BJ (cell line): ENCODE measurements at places on chromosomes 1 and 21.

DNA sequence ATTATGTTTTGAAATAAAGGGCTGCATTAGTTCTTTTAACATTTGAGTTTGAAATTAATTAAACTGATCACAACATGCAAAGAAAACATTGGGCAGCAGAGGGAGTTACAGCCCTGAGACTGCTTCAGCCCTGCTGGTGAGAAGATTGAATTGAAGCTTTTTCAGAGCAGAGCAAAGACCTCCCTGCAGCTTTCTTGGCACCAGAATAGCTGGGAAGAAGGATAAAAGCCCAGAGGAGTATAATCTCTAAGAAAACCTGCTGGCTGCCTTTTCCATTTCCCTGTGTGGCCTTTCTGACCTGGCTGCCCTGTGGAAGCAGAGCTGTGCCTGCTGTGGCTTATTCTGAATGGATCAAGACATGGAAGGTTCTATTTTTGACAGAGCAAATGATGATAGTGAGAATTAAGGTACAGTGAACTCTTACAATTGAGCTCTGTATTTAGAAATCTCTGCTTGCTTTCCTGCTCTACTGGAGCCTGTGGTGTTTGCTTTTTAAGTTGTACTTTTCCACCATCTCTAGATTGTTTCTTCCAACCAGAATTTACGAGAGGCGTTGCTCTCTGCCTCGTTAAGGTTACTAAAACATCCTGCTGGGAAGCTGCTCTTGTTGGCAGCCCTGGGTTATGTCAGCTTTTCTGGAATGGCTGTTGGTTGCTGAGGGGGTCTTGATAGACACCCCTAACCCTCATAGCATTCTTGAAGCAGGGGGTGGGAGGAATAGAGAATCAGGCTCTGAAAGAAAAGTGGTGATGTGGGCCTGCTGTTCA is 9.9 kb downstream of the SNRPE start:
- DNase-seq, result no peak

DNA sequence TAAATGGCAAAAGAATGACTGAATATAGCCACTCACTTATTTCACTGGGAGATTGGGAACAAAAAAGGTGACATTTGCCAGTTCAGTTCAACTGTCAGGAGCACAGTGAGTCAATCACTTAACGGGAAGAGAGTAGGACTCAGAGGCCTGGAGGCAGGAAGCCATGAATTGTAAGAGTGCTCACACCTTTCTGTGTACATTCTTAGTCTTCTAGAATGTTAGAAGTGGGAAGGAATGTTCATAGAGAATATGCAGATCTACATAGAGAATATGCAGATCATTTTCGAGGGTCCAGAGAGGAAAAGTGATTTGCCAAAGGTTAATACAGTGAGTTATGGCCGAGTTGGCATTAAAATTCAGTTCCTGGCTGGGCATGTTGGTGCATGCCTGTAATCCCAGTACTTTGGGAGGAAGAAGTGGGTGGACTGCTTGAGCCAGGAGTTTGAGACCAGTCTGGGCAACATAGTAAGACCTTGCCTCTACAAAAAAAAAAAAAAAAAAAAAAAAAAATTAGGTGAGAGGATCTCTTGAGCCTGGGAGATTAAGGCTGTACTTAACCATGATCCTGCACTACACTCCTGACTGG is 8.3 kb downstream of the IL20 start:
- no peak for DNase-seq

DNA sequence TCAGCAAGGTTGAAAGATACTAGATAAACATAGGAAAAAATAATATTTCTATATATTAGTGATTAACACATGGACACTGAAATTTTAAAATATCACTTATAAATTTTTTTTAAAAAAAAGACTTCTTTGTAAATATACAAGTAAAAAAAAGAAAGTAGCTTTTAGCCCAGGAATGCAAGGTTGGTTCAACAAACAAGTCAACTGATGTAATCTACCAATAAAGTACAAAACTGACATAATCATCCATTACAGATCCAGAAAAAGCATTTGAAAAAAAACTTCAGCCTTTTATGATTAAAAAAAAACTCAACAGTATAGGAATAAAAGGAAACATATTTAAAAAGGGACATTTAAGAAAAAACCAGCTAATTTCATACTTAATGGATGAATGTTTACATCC is 48.4 kb downstream of the TRMT1L start:
- no peak for DNase-seq

DNA sequence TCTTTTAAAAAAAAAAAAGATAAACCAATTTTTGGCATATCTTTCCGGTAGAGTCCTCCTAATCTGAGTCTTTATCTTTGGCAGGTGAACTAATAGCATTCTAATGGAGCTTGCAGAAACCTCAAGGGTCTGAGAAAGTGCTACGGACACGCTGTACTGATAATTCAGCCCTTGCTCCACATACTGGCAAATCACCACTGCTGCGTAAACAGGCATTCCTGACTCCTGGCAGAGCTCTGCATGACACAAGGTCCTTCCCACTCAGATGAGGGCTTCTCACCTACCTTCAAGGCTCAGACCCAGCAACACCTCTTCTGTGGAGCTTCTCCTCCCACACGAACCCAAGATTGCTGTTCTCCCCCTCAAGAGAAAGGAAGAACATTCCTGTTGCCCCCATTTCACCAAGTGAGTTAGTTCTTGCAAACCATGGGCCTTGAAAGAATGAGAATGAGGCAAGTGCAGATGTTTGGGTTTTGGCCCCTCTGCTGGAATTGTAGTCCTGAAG is 48.0 kb downstream of the LYST start:
- DNase-seq, result no peak

DNA sequence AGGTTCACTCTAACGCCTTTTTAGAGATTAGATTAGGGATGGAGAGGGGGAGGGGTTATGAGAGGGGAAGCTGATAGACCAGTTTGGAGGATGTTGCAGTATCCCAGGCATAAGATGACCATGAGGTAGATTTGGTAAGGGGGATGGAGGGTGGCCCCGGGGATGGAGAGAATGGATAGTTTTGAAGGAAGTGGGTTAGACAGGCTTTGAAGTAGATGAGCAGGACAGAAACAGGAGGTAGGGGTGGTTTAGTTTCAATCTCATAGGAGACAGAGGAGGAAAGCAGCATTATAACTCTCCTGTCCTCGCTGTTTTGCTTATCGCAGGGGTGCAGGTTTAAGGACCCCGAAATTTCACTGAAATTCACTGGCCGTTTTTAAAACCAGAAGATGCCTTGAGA is 11.8 kb downstream of the UBIAD1 start:
- DNase-seq, result no peak

DNA sequence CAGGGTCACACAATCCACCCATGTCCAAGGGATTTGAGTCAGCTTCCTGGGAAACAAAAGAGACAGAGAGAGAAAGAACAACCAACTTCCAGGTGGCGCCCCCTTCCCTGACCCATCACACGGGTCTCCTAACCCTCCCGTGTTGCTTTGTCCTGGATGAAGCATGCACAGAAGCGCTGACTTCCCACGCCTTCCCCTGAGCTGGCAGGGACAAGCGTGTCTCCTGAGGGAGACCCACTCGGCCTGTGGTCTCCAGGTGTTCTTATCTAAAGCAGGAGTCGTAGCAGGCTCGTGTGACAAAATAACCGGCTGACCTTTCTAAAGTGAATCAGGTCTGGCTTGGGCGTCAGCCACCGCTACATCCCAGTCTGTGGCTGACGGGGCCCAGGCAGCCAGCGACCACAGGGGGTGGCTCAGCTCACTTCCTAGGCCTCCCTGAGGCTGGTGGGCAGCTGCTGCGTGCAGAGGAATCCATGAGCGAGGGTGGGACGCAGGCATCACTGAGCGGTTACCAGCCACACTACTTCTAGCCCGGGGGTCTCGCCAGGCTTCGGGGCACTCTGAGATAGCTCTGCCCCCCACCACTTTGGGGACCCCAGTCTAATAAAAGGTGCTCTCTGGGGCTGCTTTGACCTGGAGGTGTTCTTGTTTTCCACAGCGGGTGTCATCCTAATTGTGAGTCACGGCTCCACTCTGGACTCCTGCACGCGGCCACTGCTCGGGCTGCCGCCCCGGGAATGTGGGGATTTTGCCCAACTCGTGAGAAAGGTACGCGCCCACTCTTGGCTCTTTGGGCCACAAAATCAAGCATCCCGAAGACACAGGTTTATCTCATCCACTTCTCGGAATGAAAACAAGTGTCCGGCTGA is 40.4 kb downstream of the UBASH3A start:
- no peak for DNase-seq

GRCh38 chr21:15272171-15272570 is 207.4 kb upstream of the NRIP1 start:
- DNase-seq, result no peak

DNA sequence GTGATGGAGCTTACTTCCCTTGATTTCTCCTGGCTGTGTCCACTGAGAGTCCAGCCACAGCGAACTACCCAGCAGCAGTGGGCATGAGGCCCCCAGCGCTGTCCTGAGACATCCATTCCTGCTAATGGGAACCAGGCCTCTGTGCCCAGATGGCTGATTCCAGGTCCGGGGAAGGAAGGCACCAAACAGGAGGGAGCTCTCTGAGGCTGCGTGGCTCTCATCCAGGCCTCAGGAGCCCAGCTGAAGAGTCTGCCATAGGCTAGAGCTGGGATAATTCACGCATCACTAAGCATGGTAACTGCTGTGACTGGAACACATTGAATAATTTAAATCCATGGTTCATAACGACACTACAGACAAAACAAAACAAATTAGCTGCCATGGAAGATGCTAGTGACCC is 24.7 kb upstream of the LRRC47 start:
- no peak for DNase-seq

GRCh38 chr1:202848191-202848542 is 37.4 kb downstream of the PCAT6 start:
- DNase-seq, result no peak

DNA sequence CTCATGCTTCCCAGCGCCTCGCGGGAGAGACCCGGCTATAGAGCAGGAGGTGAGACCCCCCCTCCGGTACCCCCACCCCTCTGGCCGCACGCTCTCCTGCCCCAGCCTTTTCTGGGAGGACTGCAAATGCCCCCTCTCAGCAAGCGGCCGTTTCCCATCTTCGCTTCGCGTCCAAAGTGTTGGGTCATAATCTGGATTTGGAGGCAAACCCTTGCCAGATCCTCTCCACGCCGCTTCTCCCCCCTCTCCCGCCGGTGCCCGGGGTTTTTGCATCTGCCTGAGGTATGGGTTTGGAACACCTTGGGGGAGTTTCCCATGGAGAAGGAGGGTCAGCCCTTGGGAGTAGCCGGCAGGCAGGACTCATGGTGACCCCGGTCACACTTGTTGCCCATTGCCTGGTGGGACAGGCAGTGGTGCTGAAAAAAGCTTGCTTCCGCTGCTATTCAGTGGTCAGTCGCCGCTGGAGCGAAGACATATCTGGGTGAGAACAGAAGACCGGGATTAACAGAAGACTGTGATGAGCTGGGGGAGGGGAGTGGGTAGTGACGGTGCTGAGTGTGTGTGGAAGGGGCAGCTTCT is 935 bp downstream of the KCNK2 start:
- no peak for DNase-seq

GRCh38 chr1:54325703-54326461 is 80.3 kb downstream of the SSBP3 start:
- DNase-seq, result no peak

DNA sequence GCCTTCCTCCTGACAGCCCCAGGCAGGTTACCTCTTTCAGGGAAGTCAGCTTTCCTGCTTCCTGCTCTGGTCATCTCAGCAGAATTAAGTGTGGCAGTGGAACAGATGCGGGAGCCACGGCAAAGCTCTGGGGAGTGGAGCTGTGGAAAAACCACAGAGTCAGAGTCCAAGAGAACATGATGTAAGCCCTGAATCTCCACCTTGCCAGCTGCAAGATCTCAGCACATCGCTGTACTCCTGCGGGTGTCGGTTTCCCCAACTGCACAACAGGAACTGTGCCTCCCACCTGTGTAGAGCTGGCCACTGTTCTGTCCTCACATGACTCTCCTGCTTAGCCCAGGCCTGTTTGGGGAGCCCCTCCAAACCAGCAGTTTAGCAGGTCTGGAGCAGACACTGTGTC is 123.7 kb downstream of the MATN1 start:
- DNase-seq, result no peak

GRCh38 chr1:43466403-43466802 is 12.7 kb upstream of the HYI start:
- no peak for DNase-seq

DNA sequence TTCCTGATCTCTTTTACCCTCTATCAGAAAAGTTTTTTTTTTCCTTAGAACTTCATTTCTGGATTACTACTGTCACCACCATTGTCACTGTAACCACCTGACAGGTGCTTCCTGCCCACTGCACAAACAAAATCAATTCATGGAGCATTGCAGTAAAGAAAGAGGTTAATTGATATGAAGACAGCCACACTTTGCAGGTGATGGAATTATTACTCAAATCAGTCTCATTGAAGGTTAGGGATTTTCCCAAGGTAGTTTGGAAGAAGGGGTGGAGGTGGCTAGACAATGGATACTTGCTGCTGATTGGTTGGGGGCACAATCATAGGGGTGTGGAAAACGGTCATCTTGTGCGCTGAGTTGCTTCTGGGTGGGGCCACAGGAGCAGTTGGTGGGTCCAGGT is 230.8 kb upstream of the CACYBP start:
- DNase-seq, result no peak

DNA sequence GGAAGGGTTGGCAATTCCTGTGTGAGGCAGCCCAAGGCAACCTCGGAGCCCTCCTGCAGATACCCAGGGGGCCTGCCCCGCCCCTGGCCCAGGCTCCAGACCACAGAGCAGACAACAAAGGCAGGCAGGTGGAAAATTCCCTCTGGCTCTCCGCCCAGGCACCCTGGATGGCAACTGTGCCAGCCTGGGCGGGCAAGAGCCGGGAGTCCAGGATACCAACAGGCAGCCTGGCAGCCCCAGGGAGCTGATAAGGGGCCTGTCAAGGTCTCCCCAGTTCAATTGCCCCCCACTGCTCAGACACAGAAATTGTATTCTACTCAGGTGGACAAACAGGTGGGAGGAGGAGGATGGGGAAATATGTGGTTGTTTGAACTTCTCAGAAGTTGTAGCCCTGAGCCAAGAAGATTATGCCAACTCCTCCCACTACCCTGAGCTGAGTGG is 15.4 kb upstream of the GPR37L1 start:
- no peak for DNase-seq

DNA sequence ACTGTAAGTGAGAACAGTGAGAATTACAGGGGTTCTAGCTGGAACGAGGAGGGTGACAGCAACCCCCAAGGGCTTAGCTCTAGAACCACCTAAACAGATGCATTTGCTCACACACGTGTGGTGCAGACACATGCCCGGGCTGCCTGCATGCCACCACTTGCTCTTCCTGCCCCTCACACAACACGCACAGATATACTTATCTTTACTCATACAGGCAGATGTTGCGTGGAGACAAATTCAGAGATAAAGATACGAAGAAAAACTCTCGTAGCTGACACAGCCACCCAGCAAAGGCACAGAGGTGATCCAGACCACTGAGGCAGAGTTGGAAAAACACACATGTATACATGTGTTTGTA is 13.5 kb downstream of the VANGL1 start:
- DNase-seq, result no peak
